ENCODE measurements at places on chromosomes 2 and 18. TPM values are rescaled to one million over a fixed set of nuclear protein-coding genes. Genes with fewer than 3 reads are reported as not detected.

The RFX8 gene
- 0.51 TPM for total RNA-seq

The IL18RAP gene
- 0.31 TPM for total RNA-seq

The ZNF521 gene
- 85.8 TPM for total RNA-seq

The FBXO41 gene
- total RNA-seq: 0.41 TPM

The KCNG2 gene
- not detected for total RNA-seq

The DRC1 gene
- total RNA-seq: not detected

The VWA3B gene
- total RNA-seq: 0.10 TPM

The TUBA4A gene
- 76.1 TPM for total RNA-seq

The SPHKAP gene
- 18.2 TPM for total RNA-seq

The GALNT14 gene
- total RNA-seq: 5.6 TPM

The SIX3 gene
- total RNA-seq: not detected

The SLC16A14 gene
- 9.9 TPM for total RNA-seq

The DSG3 gene
- 32.3 TPM for total RNA-seq

The CEP192 gene
- total RNA-seq: 45.2 TPM

The CCDC148 gene
- total RNA-seq: 2.1 TPM

The DSG1 gene
- total RNA-seq: 17.2 TPM

The CAPN14 gene
- 20.5 TPM for total RNA-seq

The CABLES1 gene
- 2.8 TPM for total RNA-seq

The VWC2L gene
- total RNA-seq: not detected

The CYTIP gene
- total RNA-seq: 1.7 TPM

The OXER1 gene
- 4.1 TPM for total RNA-seq
